Stimulated activated CD4-positive, alpha-beta T cell treated with anti-CD3 and anti-CD28 coated beads, Interleukin-15, amount 100 ng/mL, for 1 hour (primary cell): ENCODE measurements at places on chromosomes 11 and 22.

GRCh38 chr11:116114198-116114651, 610.0 kb upstream of the CADM1 start:
- no peak for DNase-seq

GRCh38 chr22:24693379-24693778, 81.1 kb downstream of the PIWIL3 start:
- no peak for DNase-seq

- no peak for DNase-seq
Measured at GRCh38 chr11:82959987-82960778, 58.6 kb downstream of the DDIAS start.

- DNase-seq: no peak
Measured at GRCh38 chr11:9274499-9275258, 9.5 kb upstream of the DENND5A start.

DNA sequence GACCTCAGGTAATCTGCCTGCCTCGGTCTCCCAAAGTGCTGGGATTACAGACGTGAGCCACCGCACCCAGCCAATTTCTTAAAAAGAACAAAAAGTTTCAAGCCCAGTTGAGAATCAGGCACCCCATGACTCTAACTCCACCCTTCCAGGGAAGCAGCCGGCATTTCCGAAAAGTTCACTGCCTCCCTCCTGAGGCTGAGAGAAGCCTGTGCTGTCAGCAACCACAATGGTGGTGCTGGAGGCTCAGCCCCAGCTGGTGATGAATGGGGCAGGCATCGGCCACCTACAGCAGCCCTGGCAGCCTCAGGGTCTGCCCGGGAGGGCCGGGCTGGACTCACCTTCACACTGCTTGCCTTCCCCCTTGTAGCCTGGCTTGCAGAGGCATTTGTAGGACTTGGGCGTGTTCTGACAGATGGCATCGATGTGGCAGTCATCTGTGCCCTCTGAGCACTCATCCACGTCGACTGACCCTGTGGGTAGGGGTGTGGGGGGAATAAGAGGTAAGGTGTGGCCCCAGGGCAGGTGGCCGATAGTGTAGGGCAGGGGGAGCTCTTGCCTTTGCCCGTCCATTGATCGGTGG, 4.3 kb downstream of the SCUBE1 start:
- no peak for DNase-seq
